ENCODE measurements at places on chromosomes 2 and 18.
A peak's percentile ranks its signal among the peaks of the same experiment; 100 is the strongest.

DNA sequence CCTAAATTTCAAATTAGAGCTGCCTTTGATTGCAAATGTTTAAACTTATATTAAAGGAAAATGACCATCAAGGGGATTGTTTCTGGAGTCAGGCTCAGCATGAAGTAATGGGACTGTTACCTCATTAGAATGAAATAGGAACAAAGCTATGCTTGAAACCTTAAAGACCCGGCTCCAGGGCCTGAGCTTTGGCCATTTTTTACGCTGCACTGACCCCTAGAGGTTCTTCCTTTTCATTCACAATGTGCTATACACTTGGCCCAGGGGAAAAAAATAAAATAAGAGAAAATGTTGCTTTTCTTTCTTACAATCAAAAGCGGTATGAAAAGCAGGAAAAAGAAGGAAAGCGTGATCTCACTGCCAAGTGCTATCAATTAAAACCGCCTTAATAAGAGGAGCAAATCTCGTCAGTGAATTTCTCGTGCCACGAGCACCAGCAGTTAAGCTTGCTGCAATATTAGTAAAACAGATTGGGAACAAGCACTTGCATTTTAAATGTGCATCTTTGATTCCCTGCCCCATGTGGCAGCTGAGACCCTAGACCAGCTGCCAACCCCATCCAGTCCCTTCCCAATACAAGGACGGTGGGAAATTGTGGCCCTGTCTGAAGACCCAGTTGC is 96.6 kb downstream of the MBD2 start:
- DNase-seq = peak; percentile 68

- no peak for DNase-seq
Measured at GRCh38 chr2:102698369-102699111, 63.3 kb upstream of the TMEM182 start.

DNA sequence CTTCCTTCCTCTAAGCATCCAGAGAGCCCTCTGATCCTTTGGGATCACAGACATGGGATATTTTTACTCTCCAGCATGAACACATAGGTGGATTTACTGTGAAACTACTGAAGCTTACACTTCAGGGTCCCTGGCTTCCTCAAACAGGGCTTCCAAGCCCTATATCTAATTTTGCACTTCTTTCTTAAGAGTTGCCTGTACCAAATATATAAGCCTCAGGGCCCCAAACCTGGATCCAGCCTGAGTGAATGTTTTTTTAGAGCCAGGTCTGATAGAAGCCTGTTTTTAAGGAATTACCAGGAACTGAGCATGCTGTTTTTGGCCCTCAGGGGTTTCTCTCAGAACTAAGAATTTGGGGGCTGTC is 13.2 kb upstream of the KCMF1 start:
- DNase-seq = no peak

- DNase-seq = no peak
Measured at GRCh38 chr2:222361787-222362186, 62.6 kb upstream of the SGPP2 start.

- DNase-seq = no peak
Measured at GRCh38 chr2:84959095-84959565, 11.8 kb upstream of the KCMF1 start.

DNA sequence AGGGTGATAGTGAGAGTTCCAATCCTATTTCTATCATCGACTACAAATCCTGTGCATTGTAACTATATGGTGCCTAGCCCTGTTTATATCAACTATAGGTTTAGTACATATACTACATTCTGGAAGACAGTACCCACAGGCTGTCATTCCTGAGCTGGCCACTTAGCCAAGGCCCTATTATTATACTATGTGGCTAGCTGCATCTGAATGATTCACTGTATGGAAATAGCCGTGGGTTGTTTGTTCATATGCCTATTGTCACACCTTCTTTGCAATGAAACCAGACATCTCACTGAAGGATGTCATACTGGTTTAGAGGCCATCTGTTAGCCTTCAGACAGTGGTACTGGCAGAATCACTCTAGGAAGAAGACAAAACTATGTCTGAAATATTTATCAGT is 62.3 kb upstream of the FSIP2 start:
- no peak for DNase-seq

- DNase-seq = no peak
Measured at GRCh38 chr2:177285892-177286715, 21.6 kb upstream of the NFE2L2 start.

- no peak for DNase-seq
Measured at GRCh38 chr2:144518748-144519596, 947 bp downstream of the ZEB2 start.

DNA sequence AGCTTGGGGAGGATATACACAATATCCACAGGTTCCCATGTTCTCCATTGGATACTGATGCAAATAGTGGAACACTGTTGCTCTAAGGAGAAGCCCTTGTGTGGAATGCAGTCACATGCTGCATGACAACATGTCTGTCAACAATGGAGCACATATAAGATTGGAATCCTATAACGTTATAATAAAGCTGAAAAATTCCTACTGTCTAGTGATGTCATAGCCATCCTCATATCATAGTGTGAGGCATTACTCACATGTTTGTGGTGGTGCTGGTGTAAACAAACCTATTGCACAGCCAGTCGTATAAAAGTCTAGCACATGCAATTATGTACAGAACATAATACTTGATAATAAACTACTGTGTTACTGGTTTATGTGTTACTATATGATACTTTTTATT is 394.7 kb downstream of the FBXO15 start:
- DNase-seq = no peak

GRCh38 chr18:2223849-2224248 is 347.5 kb downstream of the METTL4 start:
- no peak for DNase-seq

- DNase-seq = no peak
Measured at GRCh38 chr18:24274837-24275236, 122.8 kb downstream of the OSBPL1A start.

DNA sequence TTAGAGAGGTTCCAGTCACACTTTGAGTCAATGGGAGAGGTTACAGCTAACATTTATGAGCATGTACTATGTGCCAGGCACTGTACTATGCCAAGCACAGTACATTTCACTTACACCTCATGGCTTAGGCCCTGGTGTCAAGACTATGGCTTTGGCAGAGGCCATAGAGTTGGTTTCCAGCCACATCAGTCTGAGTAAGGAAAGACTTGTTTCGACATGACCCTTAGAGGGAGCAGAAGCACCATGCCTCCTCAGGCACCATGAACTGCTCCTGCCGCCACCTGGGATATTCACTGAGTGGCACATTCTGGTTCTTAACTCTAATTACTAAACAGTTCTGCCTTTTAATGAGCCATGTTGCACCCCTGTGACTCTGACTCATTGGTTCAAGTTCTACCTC is 12.7 kb downstream of the DGUOK start:
- DNase-seq = peak; percentile 45

GRCh38 chr2:219384083-219384713 is 3.5 kb downstream of the DNPEP start:
- peak; percentile 57 for DNase-seq

GRCh38 chr2:69217333-69218080 is 169.5 kb downstream of the GFPT1 start:
- no peak for DNase-seq

GRCh38 chr2:61855318-61855613 is 1.4 kb upstream of the FAM161A start:
- no peak for DNase-seq

DNA sequence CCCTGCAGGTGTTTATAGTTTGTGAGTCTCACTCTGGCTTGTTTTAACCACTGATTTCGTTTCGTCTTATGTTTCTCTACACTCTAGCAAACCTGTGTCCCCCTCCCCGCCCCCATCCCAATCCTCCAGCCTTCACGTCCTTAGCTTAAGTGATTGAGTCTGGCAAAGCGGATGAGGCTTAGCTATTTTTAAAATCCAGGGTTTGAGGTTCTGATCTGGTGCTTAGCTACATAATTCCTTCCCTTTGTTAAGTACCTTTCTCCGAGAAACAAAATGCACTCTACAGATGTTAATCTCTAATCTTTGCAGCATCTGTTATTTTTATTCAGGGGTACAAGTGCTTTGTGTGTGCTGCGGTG is 7.8 kb downstream of the AGAP1 start:
- DNase-seq = no peak

GRCh38 chr2:17482651-17483050 is 35.6 kb downstream of the RAD51AP2 start:
- DNase-seq = no peak

DNA sequence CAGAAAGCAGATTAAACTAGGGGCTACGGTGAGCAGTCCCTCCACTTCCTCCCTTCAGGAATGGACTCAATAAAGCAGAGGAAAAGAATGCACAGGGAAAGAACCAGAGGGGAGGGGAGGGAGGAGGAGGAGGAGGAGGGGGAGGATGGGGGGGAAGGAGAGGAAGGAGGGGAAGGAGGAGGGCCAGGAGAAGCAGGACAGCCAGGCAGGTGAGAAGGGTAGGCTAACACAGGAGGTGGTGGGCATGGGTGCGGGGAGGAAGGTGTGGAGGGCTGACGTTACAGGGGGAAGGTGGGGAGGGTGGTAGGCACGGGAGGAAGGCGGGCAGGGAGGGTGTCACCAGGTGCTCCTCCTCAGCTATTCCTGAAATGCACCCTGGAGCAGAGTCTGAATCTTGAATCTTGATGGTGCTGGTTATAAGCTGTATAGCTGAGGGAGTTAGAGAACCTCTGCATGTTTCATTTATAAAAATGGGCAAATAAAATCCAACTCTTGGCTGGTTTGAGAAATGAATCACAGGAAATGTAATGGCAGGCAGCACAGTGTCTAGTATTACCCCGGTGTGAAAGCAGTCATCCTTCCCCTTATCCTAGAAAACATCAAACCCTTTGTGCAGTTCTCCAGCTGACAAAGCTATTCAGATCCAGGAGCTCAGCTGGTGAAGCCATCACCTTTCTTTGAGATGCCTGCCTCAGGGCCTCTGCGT is 3.4 kb downstream of the TMEM18 start:
- no peak for DNase-seq

DNA sequence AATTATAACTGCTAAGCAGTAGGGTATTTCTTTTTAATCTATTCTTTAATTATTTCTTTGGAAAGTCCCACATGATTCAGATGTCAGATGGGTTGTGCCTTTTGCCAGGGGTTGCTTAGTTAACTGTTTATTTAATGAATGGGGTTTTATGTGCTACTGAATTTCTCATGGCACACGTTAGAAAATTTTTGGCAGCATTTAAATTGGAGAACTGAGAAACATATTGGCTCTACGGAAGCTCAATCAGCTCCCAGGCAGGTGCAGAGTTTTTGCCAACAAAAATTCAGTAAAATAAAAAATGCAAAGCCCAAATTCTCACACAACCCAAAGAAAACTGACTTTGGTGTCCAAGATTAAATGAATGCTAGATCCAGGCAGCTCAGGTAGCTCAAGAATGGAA is 467.2 kb downstream of the NRXN1 start:
- DNase-seq = no peak

DNA sequence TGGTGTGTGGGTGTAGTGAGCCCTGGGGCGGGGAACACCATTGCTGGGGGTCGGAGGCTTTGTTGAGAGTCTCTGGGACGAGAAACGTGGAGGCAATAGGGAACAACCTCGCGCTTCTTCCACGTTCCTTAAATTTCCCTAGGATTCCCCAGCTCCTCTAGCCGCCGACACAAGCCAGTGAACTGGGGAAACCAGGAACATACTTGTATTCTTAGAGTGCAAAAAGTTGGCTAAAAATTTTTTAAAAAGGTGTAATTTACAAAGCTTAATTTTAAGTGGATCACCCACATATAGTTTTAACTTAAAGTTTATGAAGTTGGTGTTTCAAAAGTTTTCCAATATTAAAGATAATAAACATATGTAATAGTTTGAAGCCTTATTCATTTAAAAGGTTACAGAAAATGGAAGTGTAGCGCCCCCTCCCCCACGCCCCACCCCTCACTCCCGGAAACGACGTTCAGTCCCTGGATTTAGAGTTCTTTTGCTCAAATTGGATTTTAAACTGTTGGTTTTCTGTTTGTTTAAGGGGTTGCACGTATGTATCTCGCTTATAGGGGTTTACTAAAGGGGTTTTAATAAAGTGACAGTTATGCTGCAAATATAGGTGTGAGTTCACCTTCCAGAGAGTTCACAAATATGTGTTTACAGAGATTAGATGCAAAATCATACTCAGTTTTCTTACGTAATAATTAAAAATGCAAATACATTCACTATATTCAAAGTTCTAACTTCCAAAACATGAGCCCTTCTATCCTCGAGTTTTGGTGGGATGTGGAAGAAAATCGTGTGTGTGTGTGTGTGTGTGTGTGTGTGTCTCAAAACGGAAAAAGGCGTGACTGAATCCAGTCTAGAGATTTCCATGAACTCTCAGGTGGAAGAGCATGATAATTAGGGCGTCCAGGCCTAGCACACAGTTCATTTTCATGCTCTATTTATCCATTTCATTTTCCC is 872 bp downstream of the DSG2 start:
- DNase-seq = no peak

GRCh38 chr2:57759822-57760300 is 286.7 kb upstream of the VRK2 start:
- peak; percentile 91 for DNase-seq

DNA sequence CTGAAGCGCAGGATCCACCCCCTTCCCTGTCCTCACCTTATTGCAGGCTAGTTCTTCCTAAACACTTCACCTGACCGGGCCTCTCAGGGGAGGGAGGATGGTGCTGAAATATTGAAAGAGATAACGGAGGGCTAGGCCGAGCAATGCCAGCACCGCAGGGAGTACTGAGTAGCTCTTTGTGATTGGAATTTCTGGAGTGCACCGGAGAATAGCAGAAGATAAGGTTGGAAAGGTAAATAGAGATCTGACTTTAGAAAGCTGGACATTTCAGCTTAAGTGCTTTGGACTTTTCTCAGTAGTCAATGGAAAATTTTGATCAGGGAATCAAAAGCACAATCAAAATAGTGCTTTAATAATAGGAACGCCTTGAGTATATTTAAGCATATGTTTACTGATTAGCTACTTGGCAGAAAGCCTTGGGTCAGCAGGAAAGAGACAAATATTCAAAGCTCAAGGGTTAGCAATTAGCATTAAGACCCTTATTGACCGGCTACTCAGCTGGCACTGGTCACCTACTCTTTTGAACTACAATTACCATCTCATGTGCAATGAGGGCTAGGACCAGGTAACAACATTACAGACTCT is 142.9 kb upstream of the NDUFV2 start:
- no peak for DNase-seq

- DNase-seq = no peak
Measured at GRCh38 chr2:133821107-133821760, 253.0 kb upstream of the NCKAP5 start.

- DNase-seq = no peak
Measured at GRCh38 chr2:64228918-64229317, 84.7 kb upstream of the PELI1 start.

DNA sequence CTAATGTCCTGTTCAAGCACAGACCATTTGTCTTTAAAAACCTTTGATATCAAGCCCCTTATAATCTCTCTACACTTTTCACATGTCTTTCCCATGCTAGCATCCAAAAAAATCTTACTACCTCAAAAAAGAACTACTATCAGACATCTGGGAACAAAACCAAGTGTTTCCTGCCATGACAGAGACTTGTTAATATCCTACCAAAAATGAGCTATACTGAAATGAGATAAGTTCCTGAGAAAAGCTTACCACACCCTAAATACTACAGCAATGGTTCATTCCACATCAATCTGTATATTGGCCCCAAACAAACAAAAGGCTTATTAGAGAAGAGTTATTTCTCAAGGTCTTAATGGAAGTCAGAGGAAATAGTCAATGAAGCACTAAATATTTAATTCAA is 230.1 kb downstream of the DYM start:
- no peak for DNase-seq
